KG1 (cell line): ENCODE measurements at places on chromosomes 16 and 17.

- DNase-seq = no peak
These were observed 23.1 kb upstream of the MMD start for GRCh38 chr17:55444471-55445441.

DNA sequence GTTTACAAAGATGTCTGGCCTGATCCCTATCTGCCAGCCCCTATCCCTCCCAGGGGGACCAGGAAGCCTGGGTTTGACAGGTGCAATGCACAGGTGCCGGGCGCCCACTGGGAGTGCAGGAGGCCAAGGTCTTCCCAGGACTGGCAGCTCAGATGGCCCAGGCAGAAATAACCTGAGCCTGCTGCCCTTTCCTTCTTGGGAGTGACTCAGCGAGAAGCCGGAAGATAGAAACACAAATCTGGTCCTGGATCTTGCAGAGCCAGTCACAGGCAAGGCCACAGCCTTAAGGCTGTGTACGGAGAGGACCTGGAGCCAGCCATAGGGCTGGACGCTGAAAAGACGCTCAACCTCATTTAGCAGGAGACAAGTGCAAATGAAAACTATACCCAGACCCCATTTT, 27.7 kb downstream of the GPR142 start:
- DNase-seq = no peak

- DNase-seq = peak; percentile 28
These were observed at the start of gene ADAP2 for GRCh38 chr17:30921544-30922196. Gene ADAP2, plus strand, starts transcription at chr17:30921945. Its CDS starts 70 bp downstream, at chr17:30922015.

- no peak for DNase-seq
These were observed 72.2 kb upstream of the CREBBP start for GRCh38 chr16:3952737-3953131.

GRCh38 chr16:1816396-1817275, 10.0 kb downstream of the HAGH start:
- no peak for DNase-seq

GRCh38 chr16:77790009-77790372, 1.6 kb downstream of the VAT1L start:
- DNase-seq = no peak
